ENCODE measurements at places on chromosomes 2 and 18.

- no peak for DNase-seq
Observed at GRCh38 chr2:4992226-4992625, 700.0 kb upstream of the SOX11 start.

GRCh38 chr2:9967053-9967775 lies 15.7 kb downstream of the GRHL1 start:
- no peak for DNase-seq

DNA sequence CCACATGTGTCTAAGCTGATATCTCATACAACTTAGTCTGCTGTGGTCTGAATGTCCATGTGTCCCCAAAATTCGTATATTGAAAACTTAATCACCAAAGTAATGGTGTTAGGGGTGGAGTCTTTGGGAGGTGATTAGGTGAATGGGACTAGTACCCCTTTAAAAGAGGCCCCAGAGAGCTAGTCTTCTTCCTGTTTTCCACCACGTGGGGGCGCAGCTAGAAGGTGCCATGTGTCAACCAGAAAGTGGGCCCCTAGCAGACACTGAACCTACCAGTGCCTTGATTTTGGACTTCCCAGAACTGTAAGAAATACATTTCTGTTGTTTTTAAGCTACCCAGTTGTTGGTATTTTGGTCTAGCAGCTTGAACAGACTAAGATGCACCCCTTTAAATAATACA lies 86.6 kb downstream of the ASB1 start:
- no peak for DNase-seq

DNA sequence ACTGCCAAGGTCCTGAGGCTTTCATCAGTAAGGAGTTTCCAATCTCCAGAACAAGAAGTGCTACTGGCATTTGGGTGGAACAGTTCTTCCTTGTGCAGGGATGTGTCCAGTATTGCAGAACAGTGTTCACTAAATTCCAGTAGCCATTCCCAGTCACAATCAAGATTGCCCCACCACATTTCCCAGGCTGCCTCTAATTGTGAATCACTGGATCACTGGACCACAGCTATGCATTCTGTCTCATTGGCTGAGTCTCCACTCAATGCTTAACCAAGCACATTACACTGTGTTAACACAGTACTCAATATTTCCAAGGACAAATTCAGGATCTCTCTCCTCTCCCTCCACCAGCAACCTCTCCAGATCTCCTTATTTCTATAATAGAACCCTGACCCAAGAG lies 160.2 kb upstream of the CCDC150 start:
- peak; percentile 68 for DNase-seq

- DNase-seq = no peak
Observed at GRCh38 chr18:63071701-63072141, 247.8 kb downstream of the BCL2 start.

- no peak for DNase-seq
Observed at GRCh38 chr2:59182249-59182648, 941.1 kb upstream of the FANCL start.

GRCh38 chr2:207316906-207317305 lies 151.2 kb upstream of the KLF7 start:
- DNase-seq = no peak

GRCh38 chr2:32003791-32004190 lies 7.0 kb downstream of the MEMO1 start:
- no peak for DNase-seq

DNA sequence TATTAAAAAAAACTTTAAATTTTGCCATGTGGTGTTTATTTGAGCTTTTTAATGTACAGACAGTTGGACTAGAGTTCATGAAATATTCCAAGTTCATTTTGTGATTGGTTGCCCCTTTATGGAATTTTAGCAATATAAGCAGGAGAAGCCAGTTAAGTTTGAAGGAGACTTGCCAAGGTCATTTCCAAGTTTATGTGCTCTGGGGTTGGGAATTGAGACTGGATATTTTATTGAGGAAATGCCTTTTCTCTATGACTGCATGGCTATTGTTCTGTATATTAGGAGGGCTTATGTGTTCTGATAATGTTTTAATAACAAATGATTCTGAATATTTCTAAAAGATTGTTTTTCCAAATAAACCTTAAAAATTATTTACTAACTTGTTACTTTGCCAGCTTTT lies 67.0 kb upstream of the TCF4 start:
- no peak for DNase-seq

DNA sequence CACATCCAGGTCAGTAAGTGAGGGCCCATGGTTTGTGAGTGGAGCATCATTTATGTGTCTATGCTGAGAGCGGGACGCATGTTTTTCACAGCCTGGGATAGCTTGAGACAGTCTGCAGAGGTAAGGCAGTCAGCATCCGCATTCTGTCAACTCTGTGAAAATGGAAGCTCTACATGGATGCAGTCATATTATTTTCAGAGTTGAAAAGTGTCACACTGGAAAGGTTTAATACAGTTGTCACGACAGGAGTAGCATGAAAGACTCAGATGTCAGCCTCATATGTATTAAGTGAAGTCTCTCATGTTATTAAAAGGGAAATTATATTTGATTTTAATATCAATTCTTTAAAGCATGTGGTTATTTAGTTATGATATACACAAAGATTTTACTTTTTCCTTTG lies 436.9 kb upstream of the GYPC start:
- DNase-seq = no peak

- peak; percentile 38 for DNase-seq
Observed at GRCh38 chr2:30628341-30628740, 178.9 kb downstream of the CAPN13 start.

DNA sequence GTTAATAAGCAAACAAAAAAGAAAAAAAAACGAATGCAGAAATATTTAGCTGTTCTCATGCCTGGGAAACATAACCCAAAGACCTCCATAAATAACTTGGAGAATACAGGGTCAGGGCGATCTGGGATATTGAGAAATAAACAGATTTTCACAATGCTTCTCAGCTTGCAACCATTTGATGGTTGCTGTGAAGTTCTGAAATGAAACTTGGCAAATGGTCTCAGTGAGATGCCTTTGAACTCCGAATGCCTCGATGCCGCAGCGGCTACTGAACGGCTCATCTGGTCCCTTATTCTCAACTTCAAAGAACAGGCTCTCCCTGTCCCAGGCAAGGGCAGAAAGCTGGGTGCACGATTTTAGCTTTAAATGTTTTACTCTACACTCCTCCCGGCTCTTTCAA lies 78.1 kb downstream of the ZNF516 start:
- no peak for DNase-seq

DNA sequence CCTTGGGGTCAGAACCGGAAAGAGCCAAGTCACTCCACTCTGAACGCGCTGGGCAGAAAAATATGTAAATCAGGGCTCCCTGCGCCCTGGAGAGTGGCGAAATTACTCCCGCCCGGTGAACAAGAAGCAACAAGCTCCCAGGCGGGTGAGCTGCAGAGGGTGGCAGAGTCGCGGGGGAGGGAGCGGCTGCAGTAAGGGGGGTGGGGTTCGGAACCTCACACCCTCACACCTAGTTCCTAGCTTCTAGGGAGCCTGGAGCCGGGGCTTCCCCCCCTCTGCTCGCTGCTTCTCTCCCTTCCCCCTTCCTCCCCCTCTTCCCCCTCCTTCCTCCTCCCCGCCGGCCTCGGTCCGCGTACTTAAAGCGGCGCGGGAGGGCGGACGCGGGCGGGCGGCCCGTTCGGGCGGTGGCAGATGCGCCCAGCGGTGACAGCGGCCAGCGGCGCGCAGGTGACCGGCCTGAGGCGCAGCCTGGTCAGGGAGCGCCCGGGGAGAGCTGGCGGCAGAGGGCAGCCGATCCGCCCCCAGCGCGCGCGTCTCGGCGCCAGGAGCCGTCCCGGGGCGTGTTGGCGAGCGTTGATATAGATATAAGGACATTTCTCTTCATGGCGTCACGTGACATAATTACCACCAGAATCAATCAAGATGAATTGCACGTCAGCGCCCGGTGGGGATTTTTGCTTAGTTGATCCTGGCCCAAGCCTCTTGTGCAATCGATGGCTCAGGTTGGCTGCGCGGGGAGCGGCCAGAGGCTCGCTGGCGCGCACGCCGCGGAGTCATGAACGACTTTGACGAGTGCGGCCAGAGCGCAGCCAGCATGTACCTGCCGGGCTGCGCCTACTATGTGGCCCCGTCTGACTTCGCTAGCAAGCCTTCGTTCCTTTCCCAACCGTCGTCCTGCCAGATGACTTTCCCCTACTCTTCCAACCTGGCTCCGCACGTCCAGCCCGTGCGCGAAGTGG lies at the start of gene HOXD11:
TSS of gene HOXD11 (plus strand) at position 700 of the 959 bp plus-strand sequence. CDS start at position 776, 76 bp downstream.
- DNase-seq = no peak

GRCh38 chr2:106296182-106296815 lies 102.2 kb upstream of the UXS1 start:
- no peak for DNase-seq

DNA sequence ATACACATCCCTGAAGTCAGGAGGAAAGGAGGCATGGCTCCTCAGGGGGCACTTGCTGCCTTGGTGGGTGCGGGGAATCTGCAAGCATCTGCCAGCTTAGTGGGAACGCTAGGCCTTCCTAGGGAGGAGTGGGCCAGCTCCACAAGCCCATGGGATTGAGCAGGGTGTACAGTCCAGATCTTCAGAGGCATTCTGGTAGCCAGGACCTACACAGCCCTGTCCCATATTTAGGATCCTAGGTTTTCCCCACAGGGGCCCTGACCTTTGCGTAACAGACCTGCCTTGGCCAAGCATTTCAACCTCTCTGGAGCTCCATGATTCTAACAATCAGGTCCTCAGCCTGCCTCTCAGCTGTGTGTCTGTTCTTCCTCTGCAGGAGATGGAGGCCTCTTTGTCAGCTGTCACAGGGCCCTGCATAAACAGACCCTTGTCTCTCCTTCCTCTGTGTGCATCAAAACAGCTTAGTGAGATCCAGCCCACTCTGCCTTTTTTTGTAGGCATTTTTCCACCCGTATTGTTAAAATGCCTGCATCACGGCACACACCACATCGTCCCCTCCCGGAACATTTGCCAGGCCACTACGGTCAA lies 140.2 kb upstream of the NDUFV2 start:
- DNase-seq = no peak

- no peak for DNase-seq
Observed at GRCh38 chr2:74297391-74297790, 45.8 kb downstream of the SLC4A5 start.

GRCh38 chr2:20327370-20327769 lies 23.3 kb downstream of the PUM2 start:
- DNase-seq = no peak

- DNase-seq = no peak
Observed at GRCh38 chr2:175414191-175414881, 232.8 kb upstream of the ATP5MC3 start.

DNA sequence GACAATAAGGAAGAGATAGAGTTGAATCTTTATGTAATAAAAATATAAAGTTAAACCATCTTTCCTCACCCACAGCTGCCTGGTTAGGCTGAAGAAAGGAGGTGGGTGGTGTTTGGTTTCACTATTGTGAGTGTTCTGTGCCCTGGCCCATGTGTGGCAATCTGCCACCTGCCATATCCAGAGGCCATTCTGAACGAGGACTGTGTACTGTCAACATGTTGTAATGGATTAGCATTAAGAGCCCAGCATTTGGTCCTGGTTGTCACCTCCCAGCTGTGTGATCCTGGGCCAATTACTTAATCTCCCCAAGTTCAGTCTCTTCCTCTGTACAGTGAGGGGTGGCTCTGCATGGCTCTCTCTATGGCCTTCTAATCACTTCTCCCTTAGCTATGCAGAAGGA lies 118.2 kb upstream of the SEC11C start:
- no peak for DNase-seq

DNA sequence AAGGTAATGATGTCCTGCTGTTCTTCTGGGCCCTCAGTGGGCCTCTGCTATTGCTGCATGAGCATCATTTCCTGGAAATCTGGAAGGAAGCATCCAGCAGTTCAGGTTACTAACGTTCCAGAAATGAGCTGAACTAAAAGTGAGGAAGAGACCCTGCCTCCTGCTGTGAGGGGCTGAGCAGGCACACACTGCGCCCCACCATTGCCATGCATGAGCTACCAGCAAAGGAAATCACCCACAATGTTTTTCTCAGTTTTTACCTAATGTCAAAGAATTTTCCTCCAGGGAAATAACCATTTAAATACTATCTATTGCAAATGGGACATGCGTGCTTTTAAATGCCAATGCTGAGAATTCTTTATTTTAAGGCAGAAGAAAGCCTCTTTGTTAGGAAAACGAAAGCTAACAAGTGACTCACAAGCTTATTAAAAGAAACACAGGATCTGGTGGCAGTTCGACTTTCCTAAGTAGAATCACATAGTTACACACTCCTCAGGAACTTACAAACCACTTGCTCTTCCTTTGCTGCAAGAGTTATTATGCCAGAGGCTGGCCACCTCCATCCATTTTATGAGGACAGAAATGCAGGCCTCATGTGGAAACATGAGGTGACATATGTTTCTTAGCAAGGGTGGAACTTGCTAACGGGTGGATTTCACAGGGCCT lies 152.6 kb upstream of the TTC39C start:
- peak; percentile 82 for DNase-seq

GRCh38 chr2:209905691-209906090 lies 96.7 kb upstream of the RPE start:
- DNase-seq = no peak

GRCh38 chr2:197538412-197538811 lies 22.5 kb downstream of the MOB4 start:
- no peak for DNase-seq

DNA sequence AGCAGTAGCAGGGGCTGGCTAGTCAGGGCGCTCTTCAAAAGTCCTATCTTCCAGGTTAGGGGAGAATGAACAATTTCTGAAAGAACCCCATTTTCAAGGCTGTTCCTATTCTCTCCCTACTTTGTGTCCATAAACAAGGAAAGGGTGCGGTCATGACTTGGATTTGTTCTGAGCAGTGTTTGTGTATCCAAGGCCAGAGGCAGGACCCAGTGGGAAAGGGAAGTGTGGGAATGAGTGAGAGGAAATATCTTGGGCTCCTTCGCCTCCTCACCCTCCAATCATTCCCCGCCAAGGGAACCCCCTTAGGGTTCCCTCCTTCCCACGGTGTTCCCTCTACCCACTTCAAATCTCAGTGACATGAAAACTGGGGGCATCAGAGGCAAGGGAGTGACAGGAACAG lies 25.5 kb upstream of the SPTBN1 start:
- DNase-seq = no peak

- DNase-seq = no peak
Observed at GRCh38 chr2:152339556-152340286, 4.7 kb downstream of the FMNL2 start.

GRCh38 chr2:209696836-209697711 lies 74.6 kb upstream of the UNC80 start:
- no peak for DNase-seq

- peak; percentile 99 for DNase-seq
Observed at GRCh38 chr2:230793572-230794359, 71.0 kb upstream of the ITM2C start.

- DNase-seq = no peak
Observed at GRCh38 chr2:70676301-70677035, 91.5 kb downstream of the ADD2 start.

DNA sequence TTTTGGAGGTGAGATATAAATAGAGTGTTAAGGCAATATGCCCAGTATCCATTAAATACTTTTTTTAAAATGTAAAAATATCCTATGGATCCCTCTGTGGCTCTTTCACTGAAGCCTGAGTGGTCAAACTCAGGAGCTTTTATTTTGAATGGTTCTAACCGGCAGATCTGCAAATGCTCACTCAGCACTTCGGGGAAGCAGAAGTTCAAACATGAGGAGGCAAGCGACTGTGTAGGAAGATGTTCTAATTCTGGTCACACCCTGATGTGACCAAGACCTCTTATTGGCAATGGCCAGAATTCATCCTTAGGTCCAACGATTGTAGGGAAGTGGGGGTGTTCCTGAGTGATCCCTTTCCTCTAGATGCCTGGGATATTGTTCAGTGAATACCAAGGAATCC lies 168.8 kb downstream of the CDCA7 start:
- DNase-seq = no peak

Data from non-pigmented ciliary epithelial cell (primary cell).